ENCODE measurements at places on chromosomes 6 and 20. TPM values are rescaled to one million over a fixed set of nuclear protein-coding genes. Genes with fewer than 3 reads are reported as not detected.

The PTCRA gene
- polyA plus RNA-seq, result not detected

The RFX6 gene
- not detected for polyA plus RNA-seq

The SPAG4 gene
- 4.8 TPM for polyA plus RNA-seq

The SGK2 gene
- polyA plus RNA-seq, result 73.0 TPM

The R3HDML gene
- polyA plus RNA-seq, result 0.73 TPM

The GRM1 gene
- polyA plus RNA-seq, result 0.18 TPM

The PCIF1 gene
- 44.9 TPM for polyA plus RNA-seq

The FLRT3 gene
- 162 TPM for polyA plus RNA-seq

The ACTL10 gene
- polyA plus RNA-seq, result 0.32 TPM

The MRAP2 gene
- polyA plus RNA-seq, result 3.2 TPM

The SRSF12 gene
- polyA plus RNA-seq, result 20.1 TPM

The UBD gene
- 2.3 TPM for polyA plus RNA-seq

DNA sequence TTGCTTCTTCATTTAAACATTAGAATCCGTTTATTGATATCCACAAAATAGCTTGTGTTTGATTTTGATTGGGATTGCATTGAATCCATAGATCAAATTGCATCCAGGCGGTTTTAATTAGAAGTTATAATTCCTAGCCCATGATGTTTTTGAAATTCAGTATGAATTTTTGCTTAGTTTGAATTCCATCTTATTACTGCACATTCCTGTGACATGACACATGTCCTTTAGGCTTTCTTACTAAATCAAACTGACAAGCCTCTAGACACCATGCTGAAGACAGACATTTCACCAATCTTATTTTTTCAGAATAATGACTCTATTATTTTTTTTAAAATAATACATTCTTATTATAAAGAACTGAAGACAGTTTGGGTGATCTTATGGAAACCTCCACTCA is 21.4 kb upstream of the PI16 start:
- DNase-seq, result no peak

GRCh38 chr20:56653211-56653610 is 24.1 kb downstream of the TFAP2C start:
- no peak for DNase-seq

DNA sequence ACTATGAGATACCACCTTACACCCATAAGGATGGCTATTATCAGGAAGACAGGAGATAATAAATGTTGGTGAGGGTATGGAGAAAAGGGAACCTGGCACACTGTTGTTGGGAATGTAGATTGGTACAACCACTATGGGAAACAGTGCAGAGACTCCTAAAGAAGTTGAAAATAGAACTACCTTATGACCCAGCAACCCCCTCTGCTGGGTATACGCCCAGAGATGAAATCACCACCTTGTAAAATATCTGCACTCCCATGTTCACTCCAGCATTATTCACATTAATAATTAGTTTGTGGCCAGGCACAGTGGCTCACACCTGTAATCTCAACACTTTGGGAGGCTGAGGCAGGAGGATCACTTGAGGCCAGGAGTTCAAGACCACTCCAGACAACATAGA is 26.8 kb downstream of the ZBTB9 start:
- no peak for DNase-seq

- no peak for DNase-seq
These were observed 4.3 kb downstream of the ZBTB46 start for GRCh38 chr20:63826753-63827152.

- DNase-seq, result no peak
These were observed 15.4 kb downstream of the FIG4 start for GRCh38 chr6:109706513-109706912.

- no peak for DNase-seq
These were observed 160.8 kb upstream of the BMP2 start for GRCh38 chr20:6606651-6607050.

- no peak for DNase-seq
These were observed 7.7 kb downstream of the CYP21A2 start for GRCh38 chr6:32045811-32046449.

DNA sequence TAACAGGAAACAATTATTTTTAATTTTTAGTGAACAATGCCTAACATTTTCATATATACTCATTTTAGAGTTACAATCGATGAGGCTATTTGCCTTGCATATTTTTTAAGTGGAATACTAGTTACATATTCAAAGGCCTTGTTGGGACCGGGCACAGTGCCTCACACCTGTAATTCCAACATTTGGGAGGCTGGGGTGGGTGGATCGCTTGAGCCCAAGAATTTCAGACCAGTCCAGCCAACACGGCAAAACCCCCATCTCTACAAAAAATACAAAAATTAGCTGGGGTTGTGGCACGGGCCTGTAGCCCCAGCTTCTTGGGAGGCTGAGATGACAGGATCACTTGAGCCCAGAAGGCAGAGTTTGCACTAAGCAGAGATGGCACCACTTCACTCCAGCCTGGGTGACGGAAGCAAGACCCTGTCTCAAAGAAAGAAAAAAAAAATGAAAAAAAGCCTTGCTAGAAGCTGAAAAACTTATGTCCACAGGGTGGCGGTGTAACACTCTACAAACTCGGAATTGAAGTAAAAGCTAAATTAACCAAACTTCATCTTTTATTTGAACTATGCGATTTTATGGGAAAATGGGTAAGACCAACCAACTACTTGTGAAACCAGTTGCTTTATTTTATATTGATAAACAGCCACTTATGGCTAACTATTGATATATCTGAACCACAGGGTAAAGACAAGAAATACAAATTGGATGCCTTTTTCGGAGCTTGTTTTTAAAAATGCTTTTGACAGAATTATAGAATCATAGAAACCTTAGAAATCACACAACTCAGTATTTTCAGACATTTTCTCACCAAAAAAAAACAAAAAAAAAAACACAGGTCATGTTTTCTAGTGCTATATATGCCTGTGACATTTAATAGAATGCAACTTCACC is 24.1 kb upstream of the ROS1 start:
- DNase-seq, result peak; percentile 77

GRCh38 chr6:112468359-112468758 is 121.2 kb downstream of the RFPL4B start:
- no peak for DNase-seq

GRCh38 chr6:15943423-15943822 is 185.5 kb upstream of the MYLIP start:
- DNase-seq, result no peak

DNA sequence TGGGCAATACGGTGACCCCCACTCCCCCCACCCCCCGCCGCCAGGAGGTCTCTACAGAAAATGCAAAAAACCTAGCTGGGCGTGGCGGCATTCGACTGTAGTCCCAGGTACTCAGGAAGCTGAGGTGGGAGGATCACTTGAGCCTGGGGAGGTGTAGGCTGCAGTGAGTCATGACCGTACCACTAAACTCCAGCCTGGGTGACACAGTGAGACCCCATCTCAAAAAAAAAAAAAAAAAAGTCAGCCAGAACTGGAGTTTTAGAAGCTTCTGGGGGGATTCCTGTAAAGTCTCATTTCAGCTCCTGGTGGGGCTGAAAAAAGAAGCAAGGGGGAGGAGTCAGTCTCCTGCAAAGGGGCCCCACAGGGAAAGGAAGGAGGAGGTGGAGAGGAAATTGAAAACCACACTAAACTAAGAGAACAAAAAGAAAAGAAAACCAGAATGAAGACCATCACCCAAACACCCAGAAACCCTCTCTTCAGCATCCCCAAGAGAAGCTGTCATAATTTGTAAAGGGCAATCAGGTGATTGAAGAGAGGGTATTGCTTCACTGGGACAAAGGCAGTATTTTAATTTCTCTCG is 50.4 kb downstream of the NOL4L start:
- DNase-seq, result no peak

- DNase-seq, result no peak
These were observed 459.2 kb downstream of the RFPL4B start for GRCh38 chr6:112806163-112806865.

DNA sequence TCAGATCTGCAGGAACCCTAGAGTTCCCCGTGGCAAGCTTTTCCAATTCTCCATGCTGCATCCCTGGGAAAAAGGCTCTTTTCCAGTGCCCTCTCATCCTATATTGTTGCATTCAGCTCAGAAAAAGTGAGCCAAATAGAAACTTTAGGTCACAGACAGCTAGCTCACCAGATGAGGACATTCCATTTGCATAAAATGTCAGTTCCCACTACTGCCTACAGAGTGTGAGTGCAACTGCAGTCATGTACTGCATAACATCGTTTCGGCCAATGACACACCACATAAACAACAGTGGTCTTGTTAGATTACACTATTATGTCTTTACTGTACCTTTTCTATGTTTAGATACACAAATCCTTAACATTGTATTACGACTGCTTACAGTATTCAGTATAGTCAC is 8.6 kb downstream of the HS3ST5 start:
- no peak for DNase-seq

DNA sequence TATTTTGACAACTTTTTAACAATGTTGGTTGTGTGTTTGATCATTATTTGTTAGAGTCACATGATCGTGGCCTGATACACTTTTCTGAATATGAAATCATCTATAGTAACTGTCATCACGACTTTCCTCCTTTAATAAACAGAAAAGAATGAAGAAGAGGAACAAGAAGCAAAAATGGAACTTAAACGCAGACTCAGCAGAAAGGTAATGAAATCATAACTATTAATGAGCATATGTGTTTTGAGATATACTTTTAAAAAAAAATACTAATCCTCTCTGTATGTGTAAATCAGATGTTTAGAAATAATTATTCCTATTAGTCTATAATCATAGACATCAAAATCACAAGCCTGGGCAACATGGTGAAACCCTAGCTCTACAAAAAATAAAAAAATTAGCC is 60.1 kb upstream of the LTV1 start:
- DNase-seq, result no peak

GRCh38 chr6:155523821-155524651 is 68.4 kb upstream of the NOX3 start:
- DNase-seq, result no peak

DNA sequence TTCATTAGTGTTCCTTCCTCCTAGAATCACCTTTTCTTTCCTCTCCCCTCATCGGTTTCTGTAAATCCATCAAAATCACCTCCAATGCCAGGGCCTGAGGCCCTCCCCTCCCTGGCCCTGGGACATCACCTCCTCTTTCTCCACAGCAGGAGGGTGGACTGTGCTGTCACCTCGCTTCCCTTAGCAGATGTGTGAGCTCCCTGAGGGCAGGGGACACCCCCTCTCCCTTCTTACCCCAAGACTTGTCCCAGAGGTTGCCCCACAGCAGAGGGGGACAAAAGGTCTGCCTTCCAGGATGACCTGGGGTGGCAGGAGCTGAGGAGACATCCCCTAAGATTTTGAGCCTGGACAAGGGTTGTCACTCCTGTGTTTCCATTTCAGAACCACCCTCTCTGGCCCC is 5.9 kb downstream of the ULBP1 start:
- DNase-seq, result no peak

DNA sequence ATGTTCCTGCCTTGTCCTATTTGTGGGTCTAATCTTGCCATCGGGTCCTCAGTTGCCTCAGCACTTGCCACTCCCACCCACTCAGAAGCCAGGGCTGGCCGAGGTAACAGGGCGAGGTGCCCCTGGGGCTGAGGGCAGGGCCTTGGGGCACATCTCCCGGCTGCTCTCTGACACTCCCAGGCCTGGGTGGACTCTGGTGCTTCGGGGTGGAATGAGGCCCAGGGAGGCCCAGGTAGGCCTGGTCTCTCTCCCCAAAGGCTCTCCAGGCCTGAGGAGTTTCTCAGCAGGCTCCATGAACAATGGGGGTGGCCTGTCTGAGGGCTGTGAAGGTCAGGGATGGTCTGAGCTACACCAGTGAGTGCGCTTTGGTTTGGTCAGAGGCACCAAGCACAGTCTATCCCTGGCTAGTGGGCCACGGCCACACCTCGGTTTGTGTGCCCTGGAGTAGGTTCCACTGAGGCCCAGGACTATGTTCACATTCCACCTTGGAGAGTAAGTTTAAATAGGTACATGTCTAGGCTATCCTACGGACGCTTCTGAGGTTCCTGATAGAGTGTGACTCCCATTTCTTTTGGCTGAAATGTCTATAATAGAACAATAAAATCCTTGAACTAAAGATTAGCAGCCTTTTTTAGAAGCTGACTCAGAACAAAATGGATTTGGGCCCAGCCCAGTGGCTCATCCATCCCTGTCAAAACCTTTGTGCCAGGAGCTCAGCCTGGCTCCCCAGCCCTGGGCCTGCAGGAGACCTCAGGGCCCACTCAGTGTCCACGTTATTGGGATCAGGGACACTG is 78.8 kb downstream of the SLC24A3 start:
- DNase-seq, result no peak

DNA sequence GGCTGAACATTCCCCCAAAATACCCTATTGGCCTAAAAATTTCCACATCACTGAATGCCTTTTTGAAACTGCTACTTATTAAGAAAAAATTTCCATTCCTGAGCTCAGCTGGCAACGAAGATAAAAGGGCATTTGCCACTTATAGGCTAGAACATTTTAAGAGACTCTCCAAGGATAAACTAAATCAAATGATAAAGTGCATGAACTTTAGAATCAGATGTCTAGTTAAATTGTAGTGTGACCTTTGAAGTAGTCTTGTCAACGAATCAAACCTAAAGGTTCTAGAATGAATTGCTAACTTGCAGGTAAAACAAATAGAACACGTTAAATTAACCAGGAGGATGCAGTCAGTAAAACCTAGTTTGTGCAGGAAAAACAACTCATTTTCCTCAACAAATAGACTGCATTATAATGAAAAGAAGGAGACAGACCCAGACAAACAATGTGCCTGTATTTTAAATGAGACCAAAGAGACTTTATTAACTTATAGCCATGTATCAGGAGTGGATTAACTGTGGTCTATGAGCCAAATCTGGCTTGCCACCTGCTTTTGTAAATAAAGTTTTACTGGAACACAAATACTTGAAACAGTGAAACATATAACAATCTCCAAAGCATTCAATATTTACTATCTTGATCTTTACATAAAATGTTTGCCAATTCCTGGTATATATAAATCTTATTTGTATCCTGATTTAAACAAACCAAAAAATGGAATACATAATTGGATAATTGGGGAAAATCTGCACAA is 184.4 kb downstream of the MEI4 start:
- no peak for DNase-seq

- DNase-seq, result no peak
These were observed 196.1 kb downstream of the UBE3D start for GRCh38 chr6:82869493-82869892.

DNA sequence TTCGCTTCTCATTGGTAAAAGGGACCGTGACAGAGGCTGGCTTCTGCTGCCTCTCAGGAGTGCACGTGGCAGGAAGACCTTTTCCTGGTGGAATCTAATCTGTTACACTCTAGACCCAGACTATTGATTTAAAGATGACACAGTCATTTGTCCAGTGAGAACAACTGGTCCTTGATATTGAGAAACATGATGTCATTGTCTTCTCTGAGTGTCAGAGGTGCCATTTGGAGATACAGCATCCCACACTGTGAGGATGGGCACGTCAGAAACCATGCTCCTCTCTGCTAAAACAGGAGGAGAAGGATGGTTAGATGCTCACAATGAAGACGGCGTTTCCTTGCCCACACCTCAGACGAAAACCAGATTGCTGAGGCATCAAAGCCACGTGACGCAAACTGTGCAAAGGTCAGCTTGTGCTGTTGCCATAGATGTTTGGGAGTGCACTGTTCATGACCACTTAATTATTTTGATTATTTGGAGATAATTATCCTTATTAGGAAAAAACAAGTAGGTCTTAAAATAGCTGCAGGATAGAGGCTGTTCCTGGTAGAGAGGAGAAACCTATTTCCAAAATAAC is 169.0 kb downstream of the SMOC2 start:
- DNase-seq, result no peak

GRCh38 chr6:165746331-165746730 is 83.3 kb upstream of the PDE10A start:
- DNase-seq, result no peak

GRCh38 chr6:3500262-3501014 is 43.6 kb upstream of the SLC22A23 start:
- DNase-seq, result peak; percentile 34

GRCh38 chr6:85449388-85449817 is 480 bp upstream of the NT5E start:
- DNase-seq, result peak; percentile 18
